ENCODE measurements at places on chromosomes 7 and 10.
A peak's percentile ranks its signal among the peaks of the same experiment; 100 is the strongest.

- no peak for DNase-seq
Observed at GRCh38 chr7:49772916-49773217, 571 bp upstream of the VWC2 start.

GRCh38 chr10:22849077-22849805 lies 78.6 kb upstream of the ARMC3 start:
- DNase-seq = no peak

DNA sequence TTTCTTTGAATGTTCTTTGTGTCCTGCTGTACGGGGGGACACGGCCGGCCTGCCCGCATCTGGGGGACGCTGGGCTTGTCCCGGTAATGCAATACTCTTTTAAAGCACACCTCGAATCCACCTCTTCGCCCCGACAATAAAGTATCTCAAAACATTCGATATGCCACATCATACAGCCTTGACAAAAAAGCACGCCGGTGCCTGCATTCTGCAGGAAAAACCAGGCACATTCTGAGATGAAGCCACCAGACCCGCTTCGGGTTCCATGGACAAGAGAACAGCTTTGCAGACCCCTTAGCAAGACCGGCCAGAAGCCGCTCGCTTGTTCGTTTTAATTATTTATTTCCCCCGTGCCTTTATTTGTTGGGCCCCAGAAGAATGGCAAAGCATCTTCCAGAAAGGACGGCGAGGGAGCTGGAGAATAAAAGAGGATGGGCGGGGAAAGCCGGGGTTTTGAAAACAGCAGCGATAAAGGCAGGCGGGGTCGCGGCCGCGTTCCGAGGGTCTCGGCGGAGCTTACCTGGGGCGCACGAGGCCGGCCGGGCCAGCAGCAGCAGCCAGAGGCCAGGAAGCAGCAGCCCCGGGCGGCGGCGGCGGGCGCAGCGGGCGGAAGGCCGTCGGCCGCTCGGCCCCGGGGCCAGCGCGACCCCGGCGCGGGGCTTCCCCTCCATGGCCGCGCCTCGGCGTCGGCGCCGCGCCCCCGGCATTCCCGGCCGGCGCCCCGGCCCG lies 462 bp downstream of the KIAA1549 start:
- no peak for DNase-seq

GRCh38 chr7:34406848-34407530 lies 251.0 kb upstream of the NPSR1 start:
- DNase-seq = no peak

DNA sequence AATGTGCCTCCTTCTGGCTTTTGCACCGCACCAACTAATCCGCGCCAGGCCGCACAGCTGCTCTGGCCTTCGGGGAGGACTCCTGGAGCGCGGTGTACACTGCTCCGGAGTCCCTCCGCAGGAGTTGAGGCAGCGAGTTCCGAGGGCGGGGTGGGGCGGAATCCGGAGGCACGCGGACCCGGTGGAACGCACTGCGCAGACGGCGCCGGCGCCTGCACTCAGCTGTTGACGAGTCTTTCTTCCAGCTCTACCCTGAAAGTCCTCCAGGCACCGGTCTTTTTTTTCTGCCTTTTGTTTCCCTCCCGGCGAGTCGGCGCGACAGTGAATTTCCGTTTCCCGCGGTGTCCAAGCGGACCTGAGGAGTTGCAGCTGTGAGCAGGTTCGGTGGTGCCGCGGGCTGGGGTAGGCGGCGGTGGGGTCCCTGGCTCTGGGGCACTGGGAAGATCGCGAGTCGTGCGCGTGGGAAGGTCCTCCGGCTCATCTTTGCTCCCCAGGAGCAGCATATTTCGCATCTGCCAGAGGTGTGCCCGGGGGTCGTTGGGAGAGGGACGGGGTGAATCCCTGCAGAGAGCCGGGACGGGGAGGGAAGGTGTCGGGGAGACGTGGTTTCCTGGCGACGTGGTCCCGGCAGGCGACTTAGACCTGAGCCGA lies 44.1 kb downstream of the SFTPD start:
- peak; percentile 40 for DNase-seq

DNA sequence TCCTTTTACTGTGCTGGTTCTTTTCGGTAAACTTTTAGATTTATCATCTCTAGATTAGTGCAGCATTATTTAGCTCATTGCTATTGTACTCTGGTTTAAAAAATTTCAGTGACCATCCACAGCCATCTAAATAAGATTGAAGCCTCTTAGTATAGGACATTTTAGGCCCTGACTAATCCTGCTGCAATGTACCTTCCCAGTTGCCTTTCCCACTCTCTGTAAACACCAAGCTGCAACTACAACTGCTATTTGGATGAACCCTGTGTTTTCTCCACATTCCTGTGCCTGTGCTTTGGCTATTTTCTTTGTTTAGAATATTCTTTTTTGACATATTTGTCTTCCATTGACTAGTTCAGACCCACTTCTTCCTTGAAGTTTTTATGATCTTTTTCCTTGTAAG lies 314.6 kb downstream of the AUTS2 start:
- DNase-seq = no peak

DNA sequence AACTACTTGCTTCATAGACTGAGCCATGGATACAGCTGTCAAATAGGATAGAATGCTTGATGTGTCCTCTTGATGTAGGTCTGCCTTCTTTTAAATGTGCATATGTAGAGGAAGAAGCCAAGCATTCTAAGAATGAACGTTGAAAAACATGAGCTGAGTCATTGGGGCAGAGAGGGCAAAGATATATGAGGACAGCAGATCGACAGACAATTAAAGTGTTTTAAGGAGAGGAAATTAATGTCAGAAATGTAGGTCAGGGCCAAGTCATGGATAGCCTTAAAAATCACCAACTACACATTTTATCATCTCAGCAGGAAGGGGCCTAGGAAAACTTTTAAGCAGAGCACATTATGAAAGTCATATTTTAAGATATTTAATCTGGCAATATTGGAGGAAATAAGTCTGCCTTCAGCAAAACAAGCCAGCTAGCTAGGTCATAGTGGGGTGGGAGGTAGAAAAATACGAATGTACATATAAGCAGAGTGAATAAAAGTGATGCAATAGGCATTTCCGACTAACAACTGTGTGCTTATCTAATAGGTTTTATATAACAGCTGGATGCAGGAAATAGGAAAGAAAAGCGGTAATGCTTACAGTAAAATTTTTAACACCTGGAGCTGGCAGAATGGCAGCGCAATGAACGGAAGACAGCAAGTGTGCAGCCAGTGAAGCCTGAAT lies 638.3 kb upstream of the TPK1 start:
- DNase-seq = no peak

GRCh38 chr10:100346351-100346764 lies 675 bp upstream of the SCD start:
- DNase-seq = peak; percentile 86

GRCh38 chr7:115387137-115387536 lies 465.2 kb downstream of the MDFIC start:
- no peak for DNase-seq

- no peak for DNase-seq
Observed at GRCh38 chr10:72659694-72660093, 32.2 kb upstream of the MCU start.

Measured in T-helper 2 cell treated with Interferon-gamma antibody and Interleukin-4, amounts not matched to agents 5 μg/mL and 100 μg/mL, for 36 hours (primary cell).